ENCODE measurements at places on chromosomes 7 and 10.

- DNase-seq = no peak
These were observed 117.9 kb upstream of the PRR15 start for GRCh38 chr7:29445736-29446135.

DNA sequence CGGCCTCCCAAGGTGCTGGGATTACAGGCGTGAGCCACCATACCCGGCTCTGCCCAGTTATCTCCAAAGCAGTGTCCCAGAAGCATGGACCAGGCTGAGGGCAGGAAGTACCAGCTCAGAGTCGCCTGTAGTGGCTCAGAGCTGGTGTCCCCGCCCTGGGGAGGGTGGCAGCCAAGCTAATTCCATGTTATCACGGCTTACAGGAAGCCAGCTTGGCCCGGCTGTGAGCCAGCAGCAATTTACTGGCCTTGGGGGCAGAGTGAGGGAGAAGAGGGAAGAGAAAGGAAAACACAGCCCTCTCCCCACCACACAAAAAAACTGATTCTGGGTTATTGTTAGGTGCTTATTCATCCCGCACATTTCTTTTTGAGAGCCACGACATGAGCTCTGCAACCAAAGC is 88.1 kb downstream of the HIP1 start:
- DNase-seq = no peak

- no peak for DNase-seq
These were observed 73.4 kb upstream of the PALS2 start for GRCh38 chr7:24499871-24500270.

- no peak for DNase-seq
These were observed 183.7 kb downstream of the GPAM start for GRCh38 chr10:111999915-112000302.

DNA sequence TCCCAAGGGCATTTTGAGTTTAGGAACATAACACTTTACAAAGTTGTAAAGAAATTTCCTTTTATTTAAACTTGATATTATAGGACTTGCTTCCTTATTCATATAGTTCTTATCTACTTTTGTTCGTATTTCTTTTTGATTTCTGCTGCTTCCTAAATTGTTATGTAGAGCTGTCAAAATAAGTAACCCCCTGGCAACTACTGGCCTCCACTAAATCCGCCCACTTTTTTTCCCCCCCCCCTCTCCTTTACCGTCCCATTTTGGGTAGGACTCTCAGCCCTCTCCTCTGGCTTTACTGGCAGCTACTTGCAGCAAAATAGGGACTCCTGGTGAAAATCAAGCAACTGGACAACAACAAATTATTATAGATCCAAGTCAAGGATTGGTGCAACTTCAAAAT is 1.1 kb downstream of the SP4 start:
- DNase-seq = no peak

DNA sequence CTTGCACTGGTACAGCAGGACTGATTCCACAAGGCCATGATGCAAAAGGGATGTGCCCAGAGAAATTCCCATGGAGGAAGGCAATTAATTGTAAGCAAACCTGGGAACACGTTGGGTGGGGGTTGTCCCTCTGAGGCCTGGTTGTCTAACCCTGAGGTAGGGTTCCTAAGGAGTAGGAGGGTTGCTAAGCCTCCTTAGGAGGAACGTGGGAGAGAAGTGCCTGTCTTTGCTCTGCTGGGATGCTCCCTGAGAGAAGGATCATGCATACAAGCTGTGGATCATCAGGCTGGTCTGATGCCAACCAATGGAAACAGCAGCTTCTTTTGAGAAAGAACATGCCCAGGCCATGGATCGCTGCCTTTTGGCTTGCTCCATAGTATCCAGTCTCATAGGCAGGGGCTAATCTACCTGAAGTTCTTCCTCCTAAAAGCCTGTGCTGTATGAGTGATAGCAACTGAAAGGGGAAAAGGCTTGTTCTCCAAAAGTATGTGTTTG is 203.7 kb upstream of the NPVF start:
- DNase-seq = no peak

DNA sequence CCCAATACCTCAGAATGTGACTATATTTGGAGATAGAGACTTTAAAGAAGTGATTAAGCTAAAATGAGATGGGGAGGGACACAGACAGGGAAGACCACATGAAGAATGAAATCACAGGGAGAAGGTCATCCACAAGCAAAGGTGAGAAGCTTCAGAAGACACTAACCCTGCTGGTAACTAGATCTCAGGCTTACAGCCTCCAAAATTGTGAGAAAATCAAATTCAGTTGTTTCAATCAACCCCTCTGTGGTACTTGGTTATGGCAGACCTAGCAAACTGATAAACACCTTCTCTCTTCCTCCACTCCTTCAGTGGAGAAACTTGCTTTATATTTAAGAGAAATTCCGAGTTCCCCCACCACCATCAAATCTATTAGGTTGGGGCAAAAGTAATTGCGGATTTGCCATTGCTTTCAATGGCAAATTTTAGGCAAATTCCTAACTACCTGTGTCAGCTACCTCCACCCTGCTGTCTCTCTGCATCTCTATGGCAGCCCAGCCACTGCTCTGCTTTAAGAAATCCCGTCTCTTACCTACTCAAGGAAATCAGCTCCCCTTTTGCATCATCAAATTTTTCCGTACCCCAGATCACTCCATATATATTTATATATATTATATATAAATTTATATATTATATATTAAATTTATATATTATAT is 38.2 kb downstream of the SEMA3E start:
- no peak for DNase-seq

DNA sequence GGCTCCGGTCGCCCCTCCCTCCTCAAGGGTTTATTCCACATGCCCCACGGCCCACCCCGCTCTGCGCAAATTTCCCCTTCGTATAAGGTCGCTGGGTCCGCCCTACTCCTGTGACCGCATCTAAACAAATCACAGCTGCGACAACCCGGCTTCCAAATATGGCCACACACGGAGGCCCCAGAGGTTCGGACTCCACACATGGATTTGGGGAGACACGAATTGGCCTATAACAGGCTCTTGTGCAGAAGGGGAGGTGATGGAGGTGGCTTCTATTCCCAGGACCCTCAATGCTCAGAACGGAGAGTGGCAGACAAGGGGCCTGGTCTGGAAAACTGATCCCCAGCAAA is 90.1 kb downstream of the FOXL3 start:
- DNase-seq = peak; percentile 64

DNA sequence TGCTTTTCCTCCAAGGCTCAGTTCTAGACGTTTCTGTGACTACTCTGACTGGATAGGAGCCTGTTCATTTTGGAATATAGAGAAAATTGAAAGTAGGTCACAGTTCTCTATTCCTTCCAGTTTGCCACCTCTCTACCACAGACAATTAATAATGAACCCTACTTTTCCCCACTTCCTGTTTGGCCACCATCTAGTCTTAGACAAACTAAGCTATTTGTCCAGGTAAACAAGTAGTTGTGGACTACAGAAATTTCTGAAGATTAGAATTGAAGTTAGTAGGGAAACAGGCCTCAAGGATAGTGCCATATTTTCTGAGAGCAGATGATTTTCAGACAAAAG is 87.0 kb downstream of the AUTS2 start:
- DNase-seq = no peak

- no peak for DNase-seq
These were observed 223.2 kb upstream of the GNAI1 start for GRCh38 chr7:79911420-79911819.

DNA sequence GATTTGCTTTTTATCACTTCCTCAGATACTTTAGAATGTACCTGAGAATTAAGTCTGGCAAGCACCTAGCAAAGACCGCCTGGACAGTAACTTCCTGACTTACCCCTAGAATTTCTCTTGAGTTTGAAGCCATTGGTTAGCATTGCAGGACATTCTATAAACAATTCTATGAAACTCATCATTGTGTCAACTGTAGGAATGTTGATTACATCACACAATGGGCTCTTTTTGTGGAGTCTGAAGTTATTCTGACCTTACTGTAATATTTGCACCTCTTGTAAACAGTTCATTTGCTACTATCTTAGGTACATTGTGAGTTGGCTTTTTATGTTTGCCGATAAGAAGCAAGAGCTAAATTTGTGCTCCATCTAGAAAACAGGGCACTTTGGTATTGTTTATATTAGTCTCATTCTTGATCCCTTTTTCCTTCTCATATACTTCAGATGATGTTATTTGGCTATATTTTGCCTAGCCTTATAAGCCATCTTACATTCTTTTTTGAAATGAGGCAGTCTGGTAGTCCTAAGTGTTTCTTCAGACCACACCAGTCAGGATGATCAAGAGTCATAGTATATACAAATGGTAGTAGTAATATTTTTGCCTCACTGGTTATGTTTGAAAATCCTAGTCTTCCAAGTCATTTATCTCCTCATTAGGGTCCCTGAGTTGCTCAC is 52.4 kb downstream of the CASD1 start:
- no peak for DNase-seq

DNA sequence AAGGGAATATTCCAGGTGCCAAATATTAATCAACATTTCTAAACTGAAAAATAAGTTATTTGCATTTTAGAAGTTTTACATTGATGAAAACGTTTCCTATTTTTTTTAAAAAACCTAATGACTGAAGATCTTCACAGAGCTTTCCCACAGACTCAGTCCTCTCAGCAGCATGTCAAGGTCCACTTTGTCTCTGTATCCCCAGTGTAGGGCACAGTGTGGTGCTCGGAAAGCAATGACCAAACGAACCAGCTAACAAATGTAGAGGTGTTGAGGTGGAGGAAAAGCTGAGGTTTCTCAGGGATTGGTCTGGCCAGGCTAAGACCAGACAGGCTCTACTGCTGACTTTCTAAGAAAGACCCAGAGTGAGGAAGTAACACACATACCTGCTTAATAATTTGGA is 202.2 kb upstream of the CDCA7L start:
- no peak for DNase-seq

GRCh38 chr7:131027287-131027773 is 293.3 kb upstream of the KLF14 start:
- DNase-seq = no peak

DNA sequence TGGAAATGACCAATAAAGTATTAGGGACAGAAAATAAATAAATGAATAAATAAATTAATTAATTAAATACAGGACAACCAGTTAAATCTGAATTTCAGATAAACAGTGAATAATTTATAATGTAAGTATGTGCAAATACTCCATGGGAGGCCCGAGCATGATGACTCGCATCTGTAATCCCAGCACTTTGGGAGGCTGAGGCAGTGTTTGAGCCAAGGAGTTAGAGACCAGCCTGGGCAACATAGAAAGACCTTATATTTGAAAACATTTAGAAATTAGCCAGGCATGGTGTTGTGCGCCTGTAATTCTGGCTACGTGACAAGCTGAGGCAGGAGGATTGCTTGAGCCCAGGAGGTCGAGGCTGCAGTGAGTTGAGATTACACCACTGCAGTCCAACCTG is 123.7 kb downstream of the CUL2 start:
- DNase-seq = no peak

DNA sequence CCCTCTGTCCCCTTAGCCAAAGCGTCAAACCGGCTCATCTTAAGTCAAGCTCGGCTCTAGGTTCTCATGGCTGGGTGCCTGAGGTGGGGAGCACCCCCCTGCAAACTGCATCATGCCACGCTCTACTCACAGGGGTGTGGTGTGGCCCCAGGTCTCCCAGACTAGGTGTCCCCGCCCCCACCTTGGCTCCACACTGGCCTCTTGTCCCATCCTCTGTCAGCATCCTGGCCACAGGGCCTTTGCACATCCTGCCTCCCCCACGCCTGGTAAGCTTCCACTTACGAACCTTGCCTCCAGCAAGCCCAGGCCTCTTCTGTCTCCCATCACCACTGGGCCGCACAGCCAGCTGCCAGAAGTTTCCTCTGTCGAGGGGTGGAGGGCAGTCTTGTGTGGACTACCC is 20.2 kb upstream of the GRIFIN start:
- DNase-seq = no peak

DNA sequence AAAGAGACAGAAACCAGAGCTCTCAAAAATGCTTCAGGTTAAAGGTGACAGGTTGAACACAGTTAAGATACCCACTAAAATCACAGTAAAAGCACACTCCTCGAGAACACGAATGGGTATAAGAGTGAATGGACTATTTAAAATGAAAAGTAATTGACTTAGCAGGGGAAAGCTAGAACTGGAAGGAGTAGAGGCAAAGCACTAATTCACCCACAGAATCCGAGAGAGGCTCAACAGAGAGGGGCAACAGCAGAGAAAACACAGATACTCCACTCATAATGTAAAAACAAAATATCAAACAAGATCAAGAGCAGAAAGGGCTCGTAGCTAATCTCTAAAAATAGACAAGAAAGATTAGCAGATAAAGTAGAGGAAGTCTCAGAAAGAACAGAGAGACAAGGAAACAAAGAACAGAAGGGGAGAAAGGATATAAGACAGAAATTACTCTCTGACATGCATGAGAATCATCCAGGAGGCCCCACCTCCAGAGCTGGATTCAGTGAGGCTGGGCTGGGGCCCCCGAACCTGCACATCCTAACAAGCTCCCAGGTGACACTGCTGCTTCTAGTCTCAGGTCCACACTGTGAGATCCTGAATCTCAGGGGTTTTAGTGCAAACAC is 117.6 kb downstream of the GALNT11 start:
- no peak for DNase-seq

- no peak for DNase-seq
These were observed 1.3 kb upstream of the EIF3B start for GRCh38 chr7:2353113-2353935.

DNA sequence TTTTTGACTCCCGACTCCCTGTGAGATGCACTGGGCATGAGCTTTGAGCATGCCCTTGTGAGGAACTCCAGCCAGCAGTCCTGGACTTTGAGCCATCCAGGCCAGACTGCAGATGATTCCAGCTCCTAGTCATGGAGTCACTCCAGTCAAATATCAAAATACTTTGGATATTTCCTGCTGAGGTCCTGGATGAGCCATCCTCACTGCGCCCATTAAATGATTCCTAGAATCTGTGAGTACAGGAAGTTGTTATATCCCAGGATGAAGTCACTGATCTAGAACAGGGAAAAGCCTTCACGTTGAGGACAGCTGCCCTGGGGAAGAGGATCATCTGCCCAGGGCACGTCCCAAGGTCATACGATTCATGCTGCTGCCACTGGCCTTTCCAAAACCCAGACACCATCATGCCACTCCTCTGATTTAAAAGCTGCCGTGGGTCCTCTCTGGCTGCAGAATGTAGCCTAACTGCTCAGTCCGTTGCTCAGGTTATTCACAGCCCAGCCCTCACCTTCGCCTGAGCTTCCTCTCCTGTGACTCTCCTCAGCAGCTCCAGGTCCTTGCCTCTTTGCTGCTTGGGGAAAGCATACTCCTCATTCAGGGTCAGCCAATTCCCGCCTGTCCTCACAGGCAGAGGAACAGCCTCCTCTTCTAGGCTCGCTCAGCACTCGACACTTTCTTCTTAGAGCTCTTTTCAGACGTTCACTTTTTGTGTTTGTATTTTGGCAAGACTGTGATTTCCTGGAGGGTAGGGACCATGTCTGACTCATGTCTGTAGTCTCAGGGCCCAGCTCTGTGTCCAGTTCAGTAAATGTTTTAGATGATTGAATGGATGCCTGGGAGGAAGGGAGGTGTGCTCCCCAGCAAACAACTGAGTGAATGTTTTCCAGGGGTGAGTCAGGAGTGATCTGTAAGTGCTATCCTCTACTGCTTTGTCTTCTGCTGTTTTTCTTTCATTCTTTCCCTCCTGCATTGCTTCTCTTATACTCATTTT is 157.8 kb downstream of the SNX10 start:
- no peak for DNase-seq

GRCh38 chr10:123129618-123130271 is 6.0 kb upstream of the HMX3 start:
- DNase-seq = peak; percentile 42

GRCh38 chr7:54663186-54663585 is 95.8 kb downstream of the SEC61G start:
- DNase-seq = no peak
